ENCODE measurements at places on chromosomes 5 and 9.

GRCh38 chr5:72940082-72940481 lies 15.8 kb upstream of the FCHO2 start:
- no peak for DNase-seq

GRCh38 chr9:95722141-95722540 lies 153.3 kb upstream of the ERCC6L2 start:
- DNase-seq: no peak

DNA sequence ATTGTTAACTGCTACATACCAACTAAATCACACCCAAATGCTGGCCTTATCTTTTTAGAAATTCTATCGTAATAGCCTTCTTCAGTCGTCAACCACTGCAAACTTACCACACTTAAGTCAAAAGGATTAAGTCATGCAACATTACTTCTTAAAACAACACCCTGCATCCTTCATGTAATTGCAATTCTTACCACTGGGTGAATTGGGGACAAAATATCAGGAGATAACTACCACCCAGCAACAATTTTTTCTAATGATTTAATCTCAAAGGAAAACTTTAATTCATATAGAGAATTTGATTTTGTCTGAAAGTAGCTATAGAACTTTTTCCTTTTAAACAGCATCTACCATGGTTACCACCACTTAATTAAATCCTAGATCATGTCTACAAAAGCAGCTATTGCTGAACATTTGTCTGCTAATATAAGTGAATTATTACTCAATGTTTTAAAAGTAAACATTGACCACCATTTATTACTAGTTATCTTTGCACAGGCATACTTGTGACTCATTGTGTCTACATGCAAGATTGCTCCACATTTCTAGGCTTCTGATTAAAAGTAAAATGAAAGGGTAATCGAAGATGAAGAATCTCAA lies 10.5 kb downstream of the MLLT3 start:
- no peak for DNase-seq

- DNase-seq: no peak
These were observed 248.9 kb downstream of the PIK3R1 start for GRCh38 chr5:68464424-68464823.

GRCh38 chr9:91117474-91117891 lies 244.2 kb downstream of the AUH start:
- DNase-seq: no peak

DNA sequence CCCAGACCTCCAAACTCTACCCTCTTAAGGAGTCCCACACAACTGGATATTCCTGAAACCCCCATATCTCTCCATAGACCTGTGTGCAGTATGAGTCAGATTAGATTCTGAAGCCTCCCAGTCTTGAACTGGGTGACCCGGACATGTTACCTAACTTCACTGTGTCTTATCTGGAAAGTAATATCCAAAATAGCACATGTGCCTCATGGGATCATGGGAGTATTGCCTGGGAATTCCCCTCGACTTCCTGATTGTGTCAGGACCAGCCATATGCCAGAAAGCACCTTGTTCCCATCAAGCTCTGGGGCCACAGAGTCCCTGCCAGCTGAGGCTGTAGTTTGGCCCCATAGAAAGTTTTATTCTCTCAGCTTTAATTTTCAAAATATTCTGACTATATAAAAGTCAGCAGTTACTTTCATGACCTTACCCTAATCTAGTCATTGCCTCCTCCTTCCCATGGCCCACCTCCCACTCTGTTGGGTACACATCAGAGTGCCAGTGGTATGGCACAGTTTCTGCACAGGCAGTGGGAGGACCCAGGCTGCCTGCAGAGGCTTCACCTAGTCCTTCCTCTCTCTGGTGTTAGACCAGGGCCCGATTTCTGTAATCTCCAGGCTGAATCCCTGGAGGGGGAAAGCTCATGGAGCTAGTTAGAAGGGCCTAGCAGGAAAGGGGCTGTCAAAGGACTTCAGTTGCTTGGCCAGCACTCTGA lies 19.5 kb upstream of the B4GALT1 start:
- no peak for DNase-seq

GRCh38 chr5:73135429-73136054 lies 15.2 kb downstream of the TMEM171 start:
- DNase-seq: no peak

GRCh38 chr5:4758550-4758949 lies 381.6 kb upstream of the ADAMTS16 start:
- DNase-seq: no peak

DNA sequence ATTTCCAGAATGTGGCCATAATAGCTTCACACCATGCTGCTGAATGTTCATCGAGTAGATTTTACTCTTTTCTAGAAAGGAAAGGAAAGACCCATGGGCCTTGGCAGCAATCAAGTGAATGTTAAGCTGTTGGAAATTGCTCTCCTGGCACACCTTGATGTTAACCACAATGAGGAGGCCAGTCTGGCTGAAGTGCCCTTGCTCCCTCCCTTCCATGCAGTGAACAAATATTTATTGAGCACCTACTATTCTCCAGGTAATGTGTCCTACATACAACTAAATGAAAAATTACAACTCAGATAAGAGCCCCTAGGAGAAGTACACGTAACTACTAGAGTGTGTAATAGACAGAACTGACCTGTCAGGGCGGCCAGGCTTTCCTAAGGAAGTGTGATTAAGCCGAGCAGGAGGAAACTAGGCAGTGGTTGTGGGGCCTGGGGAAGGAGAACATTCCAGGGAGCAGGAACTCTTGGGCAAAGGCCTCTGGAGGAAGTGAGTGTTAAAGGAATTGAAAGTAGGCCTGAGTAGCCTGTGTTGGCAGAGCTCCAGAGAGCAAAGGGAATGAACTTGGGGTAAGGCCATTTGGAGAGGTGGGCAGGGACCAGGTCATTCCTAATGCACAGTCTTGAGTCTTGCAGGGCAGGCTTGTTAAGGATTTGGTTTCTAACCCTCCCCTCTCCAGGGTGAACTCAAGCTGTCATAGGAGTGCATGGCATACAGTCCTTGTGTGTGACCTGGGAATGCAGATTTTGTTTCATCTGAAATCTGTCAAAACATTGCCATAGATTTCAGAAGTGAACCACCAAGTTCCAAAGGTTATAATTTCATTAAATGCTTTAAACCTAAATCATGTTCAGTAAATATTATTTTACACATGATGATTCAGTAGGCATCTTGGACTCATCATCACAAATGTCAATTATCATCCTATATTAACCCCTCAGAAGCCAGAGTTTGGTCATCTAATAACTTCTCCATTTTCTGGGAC lies 9.0 kb upstream of the ZSWIM6 start:
- DNase-seq: no peak

- DNase-seq: no peak
These were observed 50.4 kb upstream of the SLC2A8 start for GRCh38 chr9:127346584-127346983.

GRCh38 chr5:8710426-8710930 lies 835.4 kb downstream of the SEMA5A start:
- DNase-seq: no peak
